Hepatic stellate cell (primary cell): ENCODE measurements at places on chromosomes 5 and 9.

DNA sequence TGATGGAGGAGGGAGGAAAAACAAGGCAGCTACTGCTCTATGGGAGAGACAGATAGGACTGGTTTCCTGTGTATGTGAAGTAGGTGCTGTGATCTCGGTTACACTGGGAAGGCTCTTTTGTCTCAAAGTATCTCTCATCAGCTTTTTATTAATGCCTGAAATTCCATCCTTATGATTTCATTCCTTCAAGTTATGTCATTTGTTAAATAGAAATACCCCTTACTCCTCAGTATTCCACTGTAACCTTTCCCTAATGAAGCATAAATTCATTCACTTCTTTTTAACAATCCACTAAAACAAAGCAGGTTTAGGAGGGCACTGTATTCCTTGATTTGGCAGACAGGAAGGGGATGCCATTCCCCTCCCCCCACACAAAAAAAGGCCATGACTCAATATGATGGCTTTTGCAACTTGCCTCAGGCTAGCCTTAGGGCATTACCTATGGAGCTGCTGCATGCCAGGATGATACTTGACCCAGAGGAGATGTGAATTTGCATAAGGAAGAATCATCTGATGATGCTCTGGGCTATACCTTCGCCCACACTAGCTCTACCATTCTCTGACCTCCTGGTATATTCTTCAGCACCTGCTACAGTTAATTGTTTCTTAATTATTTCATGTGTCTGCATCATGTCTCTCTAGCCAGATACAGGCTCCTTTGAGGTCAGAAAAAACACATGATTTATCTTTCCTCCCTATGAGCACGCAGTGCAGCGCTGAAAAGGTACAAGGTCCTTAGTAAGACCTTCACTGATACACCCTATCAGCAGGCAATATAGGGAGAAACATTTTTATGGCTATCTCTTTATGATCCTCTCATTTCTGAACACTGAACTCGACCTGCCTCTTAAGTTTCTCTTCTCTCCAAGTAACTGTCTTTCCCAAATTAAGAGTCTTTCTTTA is 26.3 kb downstream of the NR3C1 start:
- no peak for DNase-seq

- no peak for DNase-seq
Observed at GRCh38 chr5:149416987-149417710, 38.1 kb upstream of the IL17B start.

- DNase-seq = no peak
Observed at GRCh38 chr5:135654761-135655467, 76.1 kb upstream of the CXCL14 start.

GRCh38 chr9:129643706-129644105 is 1.8 kb upstream of the ASB6 start:
- no peak for DNase-seq

- DNase-seq = no peak
Observed at GRCh38 chr5:83688281-83688680, 32.4 kb downstream of the HAPLN1 start.

GRCh38 chr9:137610944-137611343 is 5.5 kb downstream of the ARRDC1 start:
- no peak for DNase-seq

- DNase-seq = no peak
Observed at GRCh38 chr5:153276151-153276550, 214.3 kb upstream of the GRIA1 start.

GRCh38 chr9:114037961-114038723 is 40.0 kb downstream of the AMBP start:
- DNase-seq = no peak

- peak; percentile 68 for DNase-seq
Observed at GRCh38 chr5:148776780-148777179, 49.6 kb upstream of the ADRB2 start.

DNA sequence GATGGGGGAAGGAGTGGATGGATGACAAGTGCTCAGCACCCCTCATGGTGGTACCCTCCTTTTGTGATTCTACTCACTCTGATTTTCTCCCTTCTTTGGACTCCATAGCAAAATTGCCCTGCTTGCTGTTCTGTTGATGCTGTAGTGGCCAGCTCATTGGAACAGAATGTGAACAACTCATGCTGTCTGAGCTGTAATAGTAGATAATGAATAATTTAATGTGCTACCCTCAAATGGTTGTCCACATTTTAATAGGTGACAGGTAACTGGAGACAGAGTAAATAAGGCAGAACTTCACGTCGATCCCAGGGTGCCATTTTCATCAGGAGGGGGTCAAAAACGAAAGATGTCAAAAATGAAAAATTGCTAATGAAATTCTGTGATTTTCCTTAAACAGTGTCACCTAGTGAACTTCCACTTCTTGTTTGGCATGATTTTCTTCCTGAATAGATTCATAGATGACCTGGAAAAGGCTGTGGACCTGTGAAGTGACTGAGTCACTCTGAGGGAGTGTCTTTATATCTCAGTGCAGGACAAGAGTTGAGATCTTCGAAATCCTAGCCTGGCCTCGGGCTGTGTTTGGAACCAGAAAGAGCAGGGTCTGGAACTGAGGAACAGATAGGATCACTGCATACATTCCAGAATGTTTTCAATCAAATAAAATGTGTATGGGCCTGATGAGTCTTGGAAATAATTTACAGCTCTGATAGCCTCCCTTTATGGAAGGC is 270.2 kb downstream of the PSAT1 start:
- DNase-seq = peak; percentile 22

GRCh38 chr9:31823365-31823764 is 561.1 kb upstream of the ACO1 start:
- no peak for DNase-seq

GRCh38 chr9:2916382-2916985 is 72.6 kb upstream of the PUM3 start:
- no peak for DNase-seq

DNA sequence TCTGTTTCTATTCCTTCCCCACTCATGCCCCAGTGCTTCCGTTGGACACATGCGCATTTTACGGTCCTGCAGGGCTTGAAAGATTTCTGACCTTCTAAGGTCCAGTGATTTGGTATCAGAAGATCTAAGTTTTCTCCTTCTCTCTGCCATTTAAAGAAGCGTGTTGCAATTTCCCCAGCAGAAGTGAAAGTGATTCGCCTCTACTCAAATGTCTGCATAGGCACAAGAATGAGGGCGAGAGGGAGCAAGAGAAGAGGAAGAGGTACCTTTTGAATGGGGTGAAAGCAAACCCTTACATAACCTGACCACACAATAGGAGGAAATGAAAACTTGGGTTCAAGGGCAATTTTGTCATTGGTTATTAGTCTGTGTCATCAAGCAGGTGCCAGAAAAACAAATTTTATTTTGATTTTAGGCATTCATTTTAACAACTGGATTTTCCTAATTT is 31.7 kb upstream of the NR3C1 start:
- peak; percentile 13 for DNase-seq

GRCh38 chr5:122673343-122673742 is 101.5 kb upstream of the SNX2 start:
- DNase-seq = no peak

- no peak for DNase-seq
Observed at GRCh38 chr5:50415912-50416311, 25.2 kb downstream of the EMB start.

- no peak for DNase-seq
Observed at GRCh38 chr5:160271396-160271795, 41.0 kb downstream of the CCNJL start.

DNA sequence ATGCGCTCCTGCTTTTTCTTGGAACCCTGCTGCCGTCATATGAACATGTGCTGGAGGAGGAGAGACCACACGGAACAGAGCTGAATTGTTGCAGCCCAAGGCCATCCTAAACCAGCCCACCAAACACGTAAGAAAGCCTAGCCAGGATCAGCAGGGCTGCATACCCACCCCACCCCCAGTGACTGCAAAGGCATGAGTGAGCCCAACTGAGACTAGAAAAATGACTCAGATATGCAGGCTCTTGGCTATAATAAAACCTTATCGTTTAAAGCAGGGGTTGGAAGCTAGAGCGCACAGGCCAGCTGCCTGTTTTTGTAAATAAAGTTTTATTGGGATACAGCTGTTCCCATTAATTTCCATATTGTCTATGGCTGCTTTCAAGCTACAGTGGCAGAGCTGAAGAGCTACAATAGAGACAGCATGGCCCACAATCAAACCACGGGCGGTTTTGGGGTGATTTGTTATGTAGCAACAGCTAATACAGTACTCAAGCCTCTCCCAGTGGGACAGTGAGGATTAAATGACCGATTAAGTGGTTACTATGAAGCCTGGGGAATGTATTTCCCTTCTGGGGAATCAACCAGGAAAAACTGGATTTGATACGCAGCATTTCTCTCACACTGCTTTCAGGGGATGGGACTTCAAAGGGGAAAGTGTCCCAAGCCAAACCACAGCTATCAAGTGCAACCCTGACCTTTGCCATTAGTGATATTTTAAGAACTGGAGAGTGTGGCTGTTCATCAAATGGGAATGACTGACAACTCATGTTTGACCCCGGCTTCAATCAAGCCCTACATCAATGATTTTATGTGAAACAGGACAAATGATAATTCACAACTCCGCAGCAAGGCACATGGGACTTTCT is 6.3 kb downstream of the SHB start:
- no peak for DNase-seq

DNA sequence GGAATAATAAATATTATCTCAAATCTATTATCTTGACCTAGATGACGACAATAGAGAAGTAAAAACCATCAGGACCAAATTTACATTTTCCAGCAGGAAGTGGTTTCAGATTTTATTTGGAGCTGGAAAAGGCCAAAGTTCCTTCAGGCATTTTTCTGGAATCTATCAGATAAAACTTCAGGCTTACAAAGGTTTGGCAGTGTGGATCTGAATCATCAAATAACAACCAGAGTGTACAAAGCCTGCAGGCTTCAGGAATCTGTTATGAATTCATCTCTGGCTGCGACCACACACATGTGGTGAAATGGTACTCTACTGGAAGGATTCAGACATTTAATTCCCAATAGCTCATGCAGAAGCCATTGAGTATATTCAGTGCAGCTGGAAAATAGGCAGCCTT is 726.4 kb upstream of the GRAMD2B start:
- peak; percentile 12 for DNase-seq

DNA sequence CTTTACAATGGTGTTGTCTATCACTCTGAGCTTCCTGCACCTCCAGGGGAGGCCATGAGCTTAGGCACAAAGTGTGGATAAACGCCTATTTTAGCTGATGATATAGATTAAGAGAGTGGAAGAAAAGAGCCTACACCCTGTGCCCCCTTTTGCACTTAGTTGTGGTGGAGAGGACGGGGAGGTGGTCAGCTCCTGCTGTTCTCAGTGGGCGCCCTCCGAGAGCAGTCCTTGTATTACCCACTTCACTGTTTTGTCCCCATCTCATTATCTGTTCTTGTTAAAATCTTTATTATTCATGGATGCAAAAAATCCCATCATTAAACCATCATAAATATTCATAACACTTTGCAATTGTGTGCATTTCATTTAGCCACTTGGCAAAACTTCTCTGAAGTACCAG is 303.3 kb downstream of the EFNA5 start:
- no peak for DNase-seq

DNA sequence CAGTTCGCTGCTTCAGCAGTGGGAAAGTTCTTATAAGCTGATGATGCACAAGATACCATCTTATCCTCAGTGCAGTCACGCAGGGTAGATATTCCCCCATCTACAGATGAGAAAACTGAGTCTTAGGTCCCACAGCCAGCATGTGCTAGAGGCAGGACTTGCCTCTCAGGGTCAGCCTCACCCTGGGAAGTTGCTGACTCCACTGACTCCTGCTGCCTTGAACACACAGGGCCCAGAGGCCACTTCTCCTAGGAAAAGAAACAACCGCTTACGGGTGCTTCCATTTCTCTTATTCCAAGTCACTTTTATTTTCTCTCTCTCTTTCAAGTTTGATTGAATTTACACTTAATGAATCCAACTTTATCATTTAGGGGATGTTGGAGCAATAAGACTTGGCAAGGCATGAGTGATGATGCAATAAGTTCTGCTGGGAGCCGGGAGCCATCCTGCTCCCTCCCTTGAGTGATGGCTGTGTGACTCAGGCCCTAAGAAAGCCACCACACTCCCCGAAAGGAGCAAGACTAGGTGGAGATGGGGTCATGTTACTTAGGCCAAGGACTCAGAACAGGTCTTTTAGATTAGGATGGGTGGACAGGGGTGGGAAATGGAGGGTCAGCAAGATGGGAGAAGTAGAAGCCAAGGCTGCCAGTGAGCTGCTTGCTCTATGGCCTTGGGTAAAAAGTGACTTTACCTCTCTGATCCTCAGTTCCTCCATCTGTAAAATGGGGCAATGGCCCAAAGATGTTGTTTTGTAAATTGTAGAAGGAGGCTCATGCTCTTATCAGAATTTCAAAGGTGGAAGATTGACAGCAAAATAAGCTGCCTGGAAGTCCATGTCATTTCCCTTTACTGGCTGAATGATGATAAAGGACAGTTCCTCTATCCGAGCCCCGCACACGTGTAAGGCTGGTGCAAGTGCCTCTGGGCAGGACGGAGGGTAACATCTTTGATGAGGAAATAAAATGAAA is 67.4 kb upstream of the ZNF618 start:
- DNase-seq = peak; percentile 70

- DNase-seq = no peak
Observed at GRCh38 chr5:55679556-55679955, 32.6 kb downstream of the SLC38A9 start.

DNA sequence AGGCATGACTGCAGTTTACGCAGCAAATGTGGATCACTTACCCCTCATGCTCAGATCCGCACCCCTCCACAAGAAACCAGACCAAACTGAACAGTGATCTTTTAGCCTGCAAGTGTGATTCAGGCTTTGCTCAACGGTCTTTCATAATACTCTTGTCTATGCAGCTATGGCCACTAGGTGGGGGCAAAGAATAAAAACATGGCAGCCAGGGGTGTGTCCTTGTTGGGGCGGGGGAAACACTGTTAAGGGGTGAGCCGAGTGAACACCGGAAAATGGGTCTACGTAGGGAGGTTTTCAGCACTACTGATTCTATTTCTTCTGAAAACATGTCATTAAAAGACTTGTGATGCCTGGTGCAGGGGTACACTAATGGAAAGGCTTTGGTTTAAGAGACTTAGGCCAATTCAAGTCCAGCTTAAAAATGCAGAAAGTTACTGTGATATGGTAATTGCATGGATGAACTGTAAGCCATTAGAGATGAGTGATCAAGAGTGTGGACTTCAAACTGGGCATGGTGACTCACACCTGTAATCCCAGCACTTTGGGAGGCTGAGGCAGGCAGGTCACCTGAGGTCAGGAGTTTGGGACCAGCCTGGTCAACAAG is 49.9 kb upstream of the GPR151 start:
- DNase-seq = peak; percentile 55

GRCh38 chr9:135241381-135242048 is 154.0 kb downstream of the OLFM1 start:
- no peak for DNase-seq

DNA sequence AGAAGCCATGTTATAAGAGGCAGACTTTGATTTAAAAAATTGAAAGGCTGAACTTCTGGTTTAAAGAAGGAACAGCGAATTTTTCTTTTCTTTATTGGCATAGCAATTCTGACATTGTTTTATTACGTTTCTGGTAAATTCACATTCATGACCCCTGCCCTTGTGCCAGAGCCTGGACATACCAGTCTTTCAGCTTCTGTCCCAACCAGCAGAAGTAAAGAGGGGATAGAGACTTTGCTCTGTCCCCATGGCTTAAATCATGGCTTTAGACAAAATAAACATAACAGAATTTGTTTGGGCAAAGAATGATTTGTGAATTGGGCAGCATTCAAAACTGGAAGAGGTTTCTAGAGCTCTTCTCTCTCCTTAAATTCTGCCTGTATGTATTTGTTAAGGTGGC is 15.3 kb downstream of the CAST start:
- DNase-seq = no peak
